ENCODE measurements at places on chromosomes 5 and 9.

GRCh38 chr9:89358985-89359384 lies 40.7 kb downstream of the SECISBP2 start:
- no peak for DNase-seq

DNA sequence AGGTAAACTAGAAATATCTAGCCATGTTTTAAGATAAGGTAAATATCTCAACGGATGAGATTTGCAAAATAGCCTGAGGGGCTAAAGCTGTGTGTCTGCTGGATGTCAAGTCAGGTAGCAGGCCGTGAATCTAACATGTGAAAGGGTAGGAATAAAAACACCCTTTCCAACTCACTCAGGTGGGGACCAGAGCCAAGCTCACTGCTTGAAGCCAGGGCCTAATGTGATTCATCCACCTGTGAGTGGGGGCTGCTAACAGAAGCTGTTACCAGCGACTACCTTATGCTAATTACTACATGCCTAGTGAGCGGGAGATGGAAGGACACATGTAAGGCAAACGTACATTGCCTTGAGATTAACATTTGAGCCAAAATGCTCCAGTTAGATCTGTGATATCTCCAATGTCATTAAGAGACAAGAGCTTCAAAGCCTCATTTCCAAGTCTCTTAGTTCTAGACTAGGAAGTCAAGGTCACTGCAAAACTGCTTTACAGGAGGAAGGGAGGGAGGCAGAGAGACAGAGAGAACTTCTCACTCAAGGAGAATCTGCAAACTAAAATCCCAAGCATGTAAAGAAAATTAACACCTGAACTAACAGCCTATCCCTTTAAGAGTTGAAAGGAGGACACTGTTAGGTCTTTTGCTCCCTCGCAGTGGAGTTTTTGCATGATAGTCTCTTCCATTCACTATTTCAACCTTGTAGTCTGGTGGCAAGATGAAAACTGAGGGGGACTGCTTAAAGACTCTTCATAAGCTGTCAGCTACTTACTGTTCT lies 141.6 kb upstream of the RPS23 start:
- no peak for DNase-seq

DNA sequence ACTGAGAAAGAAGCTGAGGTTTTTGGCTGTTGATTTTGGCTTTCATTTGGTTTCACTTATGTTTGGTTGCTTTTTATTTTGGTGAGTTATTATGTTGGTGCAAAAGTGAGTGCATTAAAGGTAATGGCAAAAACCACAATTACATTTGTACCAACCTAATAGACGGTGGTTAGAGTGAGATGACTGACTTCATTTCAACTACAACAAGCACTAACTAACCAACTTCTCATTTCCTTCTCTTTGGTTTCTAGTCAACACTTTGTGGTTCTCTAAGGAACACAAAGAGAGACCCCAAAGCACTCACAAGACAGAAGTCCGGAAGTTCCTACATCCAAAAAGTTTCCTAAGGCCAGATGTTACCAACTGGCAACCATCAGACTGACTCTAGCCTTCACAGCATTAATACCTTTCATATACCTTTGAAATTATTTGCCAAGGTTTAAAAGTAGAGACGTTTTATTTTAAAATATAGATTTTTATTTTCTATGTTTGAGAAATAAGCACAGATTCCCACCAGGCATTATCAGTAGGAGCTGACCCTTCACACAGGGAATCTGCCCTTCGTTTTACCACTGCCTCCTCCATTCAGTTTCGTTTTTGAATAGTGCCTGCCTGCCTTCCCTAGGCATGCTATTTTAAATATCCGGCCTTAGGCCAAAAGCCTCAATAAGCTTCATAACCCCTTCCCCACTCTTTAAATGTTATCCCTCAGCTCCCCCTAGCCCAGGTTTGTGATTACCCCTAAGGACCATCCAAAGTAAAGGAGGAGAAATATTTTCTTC lies 301.1 kb upstream of the PTGER4 start:
- DNase-seq: no peak

DNA sequence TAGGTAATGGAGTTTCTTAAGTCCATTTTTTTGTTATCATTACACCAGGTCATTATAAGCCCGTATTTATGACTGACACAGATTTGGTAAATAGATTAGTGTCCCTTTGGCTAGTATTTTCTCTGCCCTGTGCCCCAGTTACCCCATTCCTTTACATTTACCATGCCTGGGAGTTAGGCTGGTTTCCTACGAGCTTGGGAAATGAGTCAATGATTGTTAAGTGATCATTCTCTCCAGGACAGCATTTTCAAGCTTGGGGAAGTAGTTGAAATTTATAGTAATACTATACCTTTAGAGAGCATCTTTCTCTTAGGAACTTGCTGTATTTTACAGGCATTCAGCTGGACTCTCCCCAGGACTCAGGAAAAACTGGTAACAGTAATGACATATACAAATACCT lies 573.1 kb downstream of the TLE4 start:
- DNase-seq: no peak

- DNase-seq: no peak
Observed at GRCh38 chr9:27600256-27600655, 27.0 kb upstream of the C9orf72 start.

DNA sequence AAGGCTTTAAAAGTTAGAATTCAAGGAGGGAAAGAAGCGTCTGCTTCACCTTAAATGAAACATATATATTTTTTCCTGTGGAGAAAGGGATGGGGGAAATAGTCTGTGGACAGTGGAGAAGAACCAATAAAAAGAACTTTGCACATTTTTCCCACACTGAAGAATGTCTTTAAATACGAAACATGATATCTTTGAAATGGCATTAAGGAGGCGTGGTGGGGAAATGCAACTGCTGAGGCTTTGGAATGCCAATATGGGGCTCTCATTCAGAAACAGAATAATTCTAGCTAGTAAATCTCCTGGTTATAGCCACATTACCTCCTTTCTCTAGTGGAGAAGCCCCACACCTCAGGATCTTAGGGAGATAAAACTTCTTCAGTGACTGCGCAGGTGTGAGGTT lies 46.8 kb downstream of the TNC start:
- DNase-seq: no peak

GRCh38 chr5:82674671-82675070 lies 396.5 kb upstream of the RPS23 start:
- DNase-seq: no peak

- no peak for DNase-seq
Observed at GRCh38 chr5:143471666-143472464, 68.4 kb upstream of the NR3C1 start.

- no peak for DNase-seq
Observed at GRCh38 chr9:83133316-83133715, 70.4 kb upstream of the RASEF start.

GRCh38 chr5:147544556-147544955 lies 34.7 kb upstream of the DPYSL3 start:
- DNase-seq: no peak

- no peak for DNase-seq
Observed at GRCh38 chr5:132492386-132493125, 2.0 kb upstream of the IRF1 start.
